Activated CD4-positive, alpha-beta T cell treated with anti-CD3 and anti-CD28 coated beads, Interleukin-10, Interleukin-2, amounts not matched to agents 100 ng/mL and 50 ng/mL, durations not matched to agents 16 hours and 8 hours (primary cell): ENCODE measurements at places on chromosomes 12 and 14.

- no peak for DNase-seq
Observed at GRCh38 chr14:73795466-73795865, 56.2 kb upstream of the PTGR2 start.

DNA sequence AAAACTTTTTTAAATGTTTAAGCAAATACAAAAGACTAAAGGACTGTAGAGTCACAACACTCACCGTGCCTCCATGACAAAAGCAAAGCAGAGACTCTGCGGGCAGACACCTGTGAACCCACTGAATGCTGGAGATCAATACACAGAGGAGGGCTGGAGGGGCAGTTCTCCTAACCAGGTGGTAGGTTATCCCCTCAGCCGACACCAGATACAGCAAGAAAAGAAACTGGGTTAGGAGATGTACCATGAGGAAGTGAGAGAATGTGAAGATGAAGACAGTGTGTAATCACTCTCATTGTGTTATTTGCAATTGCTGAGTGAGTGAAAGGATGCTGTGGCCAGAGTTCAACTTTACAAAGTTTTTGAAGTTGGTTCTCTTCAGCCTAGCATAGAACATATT is 480.3 kb downstream of the BCL11B start:
- no peak for DNase-seq

GRCh38 chr14:77222546-77223225 is 41.1 kb downstream of the TMEM63C start:
- DNase-seq = no peak

DNA sequence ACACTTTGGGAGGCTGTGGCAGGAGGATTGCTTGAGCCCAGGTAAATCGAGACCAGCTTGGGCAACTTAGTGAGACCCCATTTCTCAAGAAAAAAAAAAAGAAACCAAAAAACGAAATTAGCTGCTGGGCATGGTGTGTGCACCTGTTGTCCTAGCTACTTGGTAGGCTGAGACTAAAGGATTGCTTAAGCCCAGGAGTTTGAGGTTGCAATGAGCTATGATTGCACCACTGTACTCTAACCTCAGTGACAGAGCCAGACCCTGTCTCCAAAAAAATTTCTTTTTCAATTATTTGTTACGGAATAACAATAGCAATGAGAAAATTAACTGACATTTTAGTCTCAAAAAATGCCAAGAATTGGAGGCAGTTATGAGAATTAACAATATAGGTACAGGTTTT is 128.0 kb downstream of the CCDC91 start:
- no peak for DNase-seq

DNA sequence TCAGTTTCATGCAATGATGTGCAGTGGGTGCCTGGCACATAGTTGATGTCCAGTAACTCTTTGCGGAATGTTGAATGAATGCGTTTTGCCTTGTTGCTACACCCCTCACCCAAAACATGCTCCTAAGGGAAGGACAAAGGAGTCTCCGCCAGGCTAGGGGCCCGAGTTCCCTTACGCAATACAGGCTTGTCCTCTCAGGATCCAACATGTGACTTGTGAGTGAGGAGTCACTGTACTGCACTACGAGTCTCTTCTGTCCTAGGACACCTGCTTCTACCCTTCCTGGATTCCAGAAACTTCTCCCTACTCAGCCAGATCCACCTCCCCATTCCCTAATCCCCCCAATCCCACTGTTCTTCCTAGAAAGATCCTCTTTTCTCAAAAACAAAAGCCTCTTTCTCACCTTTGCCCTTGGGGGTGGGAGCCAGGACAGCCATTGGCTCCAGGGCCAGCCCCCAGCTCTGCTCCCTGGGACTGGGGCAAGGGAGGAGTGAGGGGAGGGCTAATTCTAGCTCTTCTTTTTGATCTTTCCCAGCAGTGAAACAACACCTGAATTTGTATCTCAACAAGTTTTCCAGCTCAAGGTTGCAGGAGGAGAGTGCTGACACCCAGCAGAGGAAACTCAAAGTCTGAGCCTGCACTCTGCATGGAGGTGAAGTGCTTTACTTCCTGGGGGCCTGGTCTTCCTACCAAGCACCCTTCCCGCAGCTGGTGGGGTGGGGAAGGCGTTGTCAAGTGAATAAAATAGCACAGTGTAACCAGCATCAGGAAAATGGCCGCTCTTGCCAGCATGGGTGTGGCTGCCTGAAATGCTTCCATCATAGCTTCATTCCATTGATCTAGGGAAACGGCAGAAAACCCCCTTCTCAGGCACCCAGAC is 3.4 kb upstream of the OTUB2 start:
- DNase-seq = no peak

DNA sequence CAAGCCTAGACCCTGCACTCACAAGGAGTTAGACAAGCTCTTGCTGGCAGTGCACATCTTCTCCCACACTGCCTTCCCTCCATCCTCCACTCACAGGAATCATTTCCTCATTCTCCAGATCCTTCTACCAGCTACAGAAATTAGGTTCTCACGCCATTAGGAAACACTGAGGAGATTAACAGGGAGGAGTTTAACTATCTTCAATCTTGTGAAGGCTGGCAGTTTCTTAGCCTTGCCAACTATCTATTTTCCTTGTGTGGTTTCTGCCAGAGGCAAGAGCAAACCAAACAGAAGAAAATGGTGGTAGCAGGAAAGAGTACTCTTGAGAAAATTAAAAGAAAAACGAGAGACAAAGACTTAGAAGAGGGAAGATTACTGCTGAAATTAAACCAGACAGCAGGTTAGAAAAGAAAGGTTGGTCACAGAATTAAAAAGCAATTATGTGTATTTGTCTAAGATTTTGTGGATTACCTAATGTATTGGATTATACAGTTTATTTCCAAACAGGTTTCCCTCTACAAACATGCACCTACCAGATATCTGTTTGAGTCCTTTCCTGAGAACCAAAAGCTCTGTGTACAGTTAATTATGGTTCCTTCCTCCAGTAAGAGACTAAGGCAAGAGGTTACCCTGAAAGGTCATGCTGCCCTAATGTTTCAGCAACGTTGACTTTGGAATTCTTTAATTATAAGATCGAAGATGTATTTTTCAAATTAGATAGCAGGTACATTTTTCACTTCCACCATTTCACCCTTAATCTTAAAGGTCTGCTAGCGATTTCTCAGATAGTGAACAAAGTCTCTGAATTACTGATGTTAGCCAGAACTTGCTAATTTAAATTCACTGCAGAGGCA is 5.0 kb downstream of the RERG start:
- no peak for DNase-seq

DNA sequence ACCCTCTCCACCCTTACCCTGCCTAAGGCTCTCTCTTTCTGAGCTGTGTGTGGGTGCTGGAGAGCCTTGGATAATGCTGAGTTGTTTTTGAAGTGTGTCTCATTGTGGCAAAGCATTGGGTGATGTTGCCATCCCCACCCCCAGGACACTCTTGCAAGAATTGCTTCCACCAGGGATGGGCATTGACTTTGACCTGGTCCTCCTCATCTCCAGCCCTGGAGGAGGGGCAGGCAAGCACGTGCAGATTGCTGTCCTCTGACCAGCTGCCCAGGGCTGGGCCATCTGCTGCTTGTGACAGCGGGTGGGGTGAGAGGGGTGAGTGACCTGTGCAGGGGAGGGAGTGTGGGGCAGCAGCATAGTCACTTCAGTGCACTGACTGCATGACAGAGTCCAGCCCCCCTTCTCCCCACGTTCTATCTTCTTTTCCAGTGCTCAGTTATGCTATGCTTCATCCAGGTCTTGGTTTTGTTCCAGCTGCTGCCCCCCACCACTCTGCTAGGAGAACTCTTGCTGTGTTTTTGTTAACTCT is 26.2 kb downstream of the SUSD6 start:
- no peak for DNase-seq

DNA sequence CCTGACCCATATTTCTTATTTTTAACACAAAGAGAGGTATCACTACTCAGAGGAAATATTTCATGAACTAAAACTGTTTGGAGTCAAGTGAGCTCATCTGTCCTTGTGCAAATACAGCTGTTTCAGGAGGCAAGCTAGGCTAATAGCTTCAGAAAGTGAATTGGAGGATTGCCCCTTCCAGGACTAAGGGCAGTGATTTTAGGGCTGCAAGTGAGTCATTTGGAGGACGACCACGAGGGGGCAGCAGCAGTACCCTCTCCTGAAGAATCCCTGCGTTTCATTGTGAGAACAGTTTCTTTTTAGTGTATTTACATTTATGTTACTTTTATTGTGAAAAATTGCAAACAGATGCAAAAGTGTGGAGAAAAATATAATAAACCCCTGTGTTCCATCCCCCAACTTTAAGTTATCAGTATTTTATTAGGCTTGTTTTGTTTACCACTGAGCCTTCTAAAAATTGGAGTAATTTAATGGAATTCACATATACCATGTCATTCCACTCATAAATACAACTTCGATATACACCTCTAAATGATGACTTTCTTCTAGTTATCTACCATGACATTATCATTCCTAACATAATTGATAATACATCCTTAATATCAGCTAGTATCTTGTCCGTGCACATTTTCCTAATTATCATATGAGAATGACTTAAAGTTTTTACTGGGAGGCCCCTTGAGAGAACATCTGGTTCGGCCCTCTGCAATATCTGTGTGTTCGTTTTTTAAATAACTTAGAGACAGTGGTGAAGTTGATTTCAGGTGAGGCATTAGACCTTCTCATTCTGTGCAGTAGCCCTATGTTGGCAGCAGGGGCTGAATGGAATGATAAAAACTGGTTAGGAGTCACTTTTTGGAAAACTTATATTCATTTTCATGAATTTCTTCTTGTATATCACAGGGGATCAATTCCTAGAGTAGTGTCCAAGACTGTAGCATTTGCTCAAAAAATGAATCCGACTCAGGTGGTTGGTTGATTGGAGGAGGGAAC is 13.7 kb downstream of the FOXJ2 start:
- DNase-seq = peak; percentile 78

GRCh38 chr14:104293231-104293841 is 154.9 kb downstream of the KIF26A start:
- no peak for DNase-seq

GRCh38 chr12:128682548-128683275 is 141.0 kb downstream of the SLC15A4 start:
- no peak for DNase-seq

GRCh38 chr14:87179936-87180335 is 813.0 kb downstream of the GALC start:
- DNase-seq = no peak

- no peak for DNase-seq
Observed at GRCh38 chr14:37824939-37825712, 229.7 kb downstream of the TTC6 start.

- DNase-seq = no peak
Observed at GRCh38 chr14:94217116-94217515, 43.0 kb downstream of the PPP4R4 start.

DNA sequence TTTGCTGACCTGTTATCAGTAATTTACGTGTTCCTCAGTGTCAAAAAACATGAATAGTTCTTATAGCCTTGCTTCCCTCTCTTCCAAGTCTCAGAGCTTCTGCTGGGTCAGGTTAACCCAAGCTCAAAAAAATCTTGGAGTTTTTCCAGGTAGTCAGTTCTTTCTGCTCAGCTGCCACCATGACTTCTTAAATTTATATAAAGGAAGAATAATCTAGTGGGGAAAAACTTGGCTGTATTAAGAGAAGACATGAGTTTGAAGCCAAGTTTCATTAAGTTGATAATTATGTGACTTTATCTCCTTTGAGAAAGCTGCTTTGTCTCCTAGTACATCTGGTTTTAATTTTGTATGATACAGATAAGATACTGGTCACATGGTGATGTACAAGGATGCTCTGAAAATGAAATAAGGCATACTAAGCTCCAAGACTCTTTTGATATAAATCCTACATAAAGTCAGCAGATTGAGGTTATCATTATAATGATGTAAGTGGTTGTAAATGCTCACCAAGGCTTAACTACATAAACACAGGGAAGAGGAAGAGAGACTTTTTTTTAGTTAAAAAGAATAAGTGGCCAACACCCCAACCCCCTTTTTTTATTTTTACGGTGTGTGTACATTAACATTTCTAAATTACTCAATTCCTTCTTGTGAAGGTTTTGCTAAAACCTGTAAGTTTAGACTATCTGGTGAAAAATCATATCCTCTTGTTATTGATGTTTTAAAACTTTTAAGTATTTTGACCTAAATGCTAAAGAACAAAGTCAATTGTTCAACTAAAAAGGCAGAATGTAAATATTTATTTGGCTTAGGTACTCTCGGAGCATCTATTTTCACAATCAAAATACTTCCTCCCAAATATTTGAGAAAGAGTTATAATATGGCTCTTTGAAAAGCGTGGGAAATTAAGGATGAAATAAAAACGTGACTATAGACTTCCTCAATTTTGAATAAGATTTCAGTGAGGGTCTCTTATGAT is 84.1 kb upstream of the SLC38A2 start:
- no peak for DNase-seq

DNA sequence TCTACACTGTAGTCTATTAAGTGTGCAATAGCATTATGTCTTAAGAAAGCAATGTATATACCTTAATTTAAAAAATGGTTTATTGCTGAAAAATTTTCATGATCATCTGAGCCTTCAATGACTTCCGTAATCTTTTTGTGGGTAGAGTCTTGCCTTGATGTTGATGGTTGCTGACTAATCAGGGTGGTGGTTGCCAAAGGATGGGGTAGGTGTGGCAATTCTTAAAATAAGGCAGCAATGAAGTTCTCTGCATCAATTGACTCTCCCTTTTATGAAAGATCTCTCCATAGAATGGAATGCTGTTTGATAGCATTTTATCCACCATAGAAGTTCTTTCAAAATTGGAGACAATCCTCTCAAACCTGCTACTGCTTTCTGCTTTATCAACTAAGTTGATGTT is 41.1 kb downstream of the BBS10 start:
- DNase-seq = no peak

DNA sequence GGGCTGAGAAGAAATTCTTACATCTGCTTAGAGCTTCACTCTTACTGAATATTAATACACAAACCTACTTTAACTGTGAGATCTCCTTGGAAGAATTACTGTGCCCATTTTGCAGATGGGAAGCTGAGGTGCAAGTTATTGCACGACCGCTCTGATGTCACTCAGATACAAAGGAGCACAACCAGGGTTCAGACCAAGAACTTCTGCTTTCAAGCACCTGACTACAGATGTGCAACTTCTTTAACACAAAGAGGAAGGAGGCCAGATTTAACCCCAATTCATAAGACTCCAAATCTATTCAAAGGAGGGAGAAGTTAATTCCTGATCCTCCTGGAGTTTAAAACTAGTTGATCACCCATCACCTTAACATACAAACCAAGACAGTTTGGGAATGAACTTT is 232.6 kb downstream of the VRK1 start:
- DNase-seq = no peak

DNA sequence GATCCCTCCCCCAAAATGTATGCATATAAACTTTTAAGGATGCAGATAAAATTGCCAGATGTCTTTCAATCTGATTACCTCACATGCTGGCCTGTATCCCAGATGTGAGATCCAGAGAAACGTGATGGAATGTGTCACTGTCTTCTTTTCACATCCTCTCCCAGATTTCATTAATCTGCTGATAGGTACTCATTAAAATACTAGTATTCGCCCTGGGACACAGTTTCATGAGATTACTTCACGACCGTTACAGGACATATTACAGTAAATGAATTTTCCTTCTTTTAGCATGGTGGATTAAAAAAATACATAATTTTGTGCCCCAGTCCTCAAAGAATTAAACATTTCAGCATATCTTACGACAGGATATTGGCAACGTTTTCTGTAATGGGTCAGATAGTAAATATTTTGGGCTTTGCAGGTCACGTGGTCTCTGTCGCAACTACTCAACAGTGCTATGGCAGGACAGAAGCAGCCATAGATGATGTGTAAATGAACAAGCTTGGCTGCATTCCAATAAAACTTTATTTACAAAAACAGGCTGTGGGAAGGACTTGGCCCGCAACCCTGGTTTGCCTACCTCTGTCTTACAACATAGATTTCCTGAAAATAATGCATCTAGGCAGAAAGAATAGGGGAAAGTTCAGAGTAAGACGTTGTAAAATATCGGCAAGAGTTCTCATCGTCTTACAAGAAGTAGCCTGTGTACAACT is 156.0 kb upstream of the DIO3 start:
- no peak for DNase-seq
